Frontal cortex (tissue), 4 donors: ENCODE measurements at places on chromosomes 12 and 14. TPM values are rescaled to one million over a fixed set of nuclear protein-coding genes. Genes with fewer than 3 reads are reported as not detected.

GRCh38 chr12:49121047-49121696, 10.0 kb downstream of the TUBA1B start:
- DNase-seq = peak; percentile 77

The ALDH1L2 gene
- 4.9 TPM for total RNA-seq

DNA sequence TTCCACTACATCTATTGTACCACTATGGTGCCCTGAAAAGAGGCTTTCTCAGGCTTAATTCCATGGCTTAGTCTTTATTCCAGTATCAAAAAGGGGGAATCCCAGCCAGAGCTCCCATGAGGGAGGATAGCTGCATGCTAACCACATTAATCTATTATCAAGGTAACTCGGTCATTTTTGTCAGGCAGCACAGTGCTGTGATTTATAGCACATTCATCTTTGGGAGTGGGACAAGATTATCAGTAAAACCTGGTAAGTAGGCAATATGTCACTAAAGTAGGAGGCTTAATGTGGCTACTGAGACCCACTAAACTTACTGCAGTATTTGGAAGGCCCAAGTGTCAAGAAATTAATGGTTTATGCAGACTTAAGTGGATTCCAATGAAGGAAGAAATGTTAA, 58.9 kb downstream of the DAD1 start:
- DNase-seq = no peak

The INSM2 gene
- total RNA-seq = not detected

DNA sequence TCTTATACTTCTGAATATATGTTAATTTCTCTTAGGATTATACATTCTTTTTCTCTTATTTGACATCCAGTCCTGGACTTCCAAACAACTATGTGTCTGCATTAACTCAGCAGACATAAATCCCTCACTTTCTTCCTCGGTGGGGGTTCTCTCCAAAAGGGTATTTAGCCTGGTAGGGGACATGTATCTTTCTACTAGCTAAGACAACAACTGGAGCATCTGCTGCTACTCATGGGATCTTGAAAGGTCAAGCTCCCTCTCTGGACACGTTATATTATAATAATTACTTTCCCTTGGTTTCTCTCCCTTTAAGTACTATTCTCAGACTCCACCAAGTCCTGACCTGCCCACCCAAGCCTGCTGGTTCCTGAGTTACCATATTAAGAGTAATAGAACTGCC, 983.7 kb upstream of the FLRT2 start:
- DNase-seq = no peak

GRCh38 chr12:79665212-79665887, 25.4 kb downstream of the PAWR start:
- no peak for DNase-seq

DNA sequence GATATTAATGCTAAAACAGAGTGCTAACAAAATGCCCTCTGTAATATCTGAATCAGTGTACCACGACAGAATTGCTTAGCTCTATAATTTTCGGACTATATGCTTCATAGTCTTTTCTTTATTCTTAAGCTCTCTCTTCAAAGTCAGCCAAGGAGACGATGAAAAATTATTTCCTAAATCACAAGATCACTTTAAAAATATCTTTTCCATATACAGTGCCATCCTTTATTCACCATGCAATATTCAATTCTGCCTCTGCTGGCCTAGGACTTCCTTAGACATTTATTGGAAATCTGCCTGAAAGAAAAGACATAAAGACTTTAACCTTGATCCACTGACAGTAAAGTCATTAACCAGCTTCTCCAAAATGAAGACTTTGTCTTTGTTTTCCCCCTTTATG, 238.9 kb upstream of the BTG1 start:
- DNase-seq = no peak

DNA sequence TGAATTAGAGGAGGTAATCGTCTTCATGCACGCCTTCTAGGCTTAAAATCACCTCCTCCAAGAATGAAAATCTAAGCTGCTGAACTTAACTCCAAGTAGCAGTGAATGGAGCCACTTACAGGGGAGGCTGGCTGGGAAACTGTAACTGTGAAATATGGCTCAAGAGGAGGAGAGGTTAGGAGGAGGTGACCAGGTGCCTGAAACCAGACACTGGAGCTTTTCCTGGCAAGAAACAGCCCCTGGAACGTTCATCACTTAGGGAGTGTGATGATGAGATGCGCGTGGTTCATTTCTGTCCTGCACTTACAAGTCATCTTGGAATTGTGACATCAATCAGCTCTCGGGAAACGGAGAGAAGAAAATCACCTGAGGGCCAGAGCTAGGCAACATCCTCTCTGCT, 62.3 kb upstream of the TMEM132C start:
- no peak for DNase-seq
